Activated T-helper 17 cell treated with anti-CD3 and anti-CD28 coated beads, Interleukin-2, amount 50 U/mL, for 72 hours (primary cell): ENCODE measurements at places on chromosomes 11 and 22. TPM values are rescaled to one million over a fixed set of nuclear protein-coding genes. Genes with fewer than 3 reads are reported as not detected.

DNA sequence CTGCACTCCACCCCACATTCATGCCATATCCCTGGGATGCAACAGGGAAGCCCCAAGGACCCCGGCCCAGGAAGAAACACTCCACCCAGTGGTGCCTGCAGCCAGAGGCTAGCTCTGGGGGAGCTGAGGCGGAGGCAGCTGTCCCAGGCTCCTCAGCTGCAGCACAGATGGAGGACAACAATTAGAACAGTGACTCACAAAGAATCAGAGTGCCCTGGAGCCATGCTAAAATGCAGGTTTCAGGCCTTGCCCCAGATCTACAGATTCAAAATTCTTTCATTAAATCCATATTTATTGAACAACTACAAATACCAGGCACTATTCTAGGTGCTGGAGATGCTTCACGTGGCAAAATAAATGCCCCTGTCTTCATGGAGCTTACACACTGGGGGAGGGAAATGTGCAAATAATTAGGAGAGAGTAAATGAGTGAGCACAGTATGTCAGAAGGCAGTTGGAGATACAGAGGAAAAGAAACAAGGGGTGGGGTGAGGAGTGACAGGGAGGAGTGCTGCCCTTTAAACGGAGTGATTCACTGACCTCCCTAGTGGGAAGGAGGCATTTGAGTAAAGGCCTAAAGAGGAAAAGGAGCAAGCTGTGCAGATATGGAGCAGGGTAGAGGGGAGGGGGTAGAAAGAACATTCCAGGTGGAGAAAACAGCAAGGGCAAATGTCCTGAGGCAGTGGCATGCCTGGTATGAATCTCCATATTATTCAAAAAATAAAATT lies 73.3 kb upstream of the CSNK2A3 start:
- no peak overlapping the region for H3K4me3 ChIP-seq
- no peak overlapping the region for H3K27ac ChIP-seq
- H3K36me3 ChIP-seq: no peaks in the 10 kb centered on the region
- H3K4me1 ChIP-seq: no peaks in the 10 kb centered on the region

CEND1 gene
- total RNA-seq: 3.9 TPM

DNA sequence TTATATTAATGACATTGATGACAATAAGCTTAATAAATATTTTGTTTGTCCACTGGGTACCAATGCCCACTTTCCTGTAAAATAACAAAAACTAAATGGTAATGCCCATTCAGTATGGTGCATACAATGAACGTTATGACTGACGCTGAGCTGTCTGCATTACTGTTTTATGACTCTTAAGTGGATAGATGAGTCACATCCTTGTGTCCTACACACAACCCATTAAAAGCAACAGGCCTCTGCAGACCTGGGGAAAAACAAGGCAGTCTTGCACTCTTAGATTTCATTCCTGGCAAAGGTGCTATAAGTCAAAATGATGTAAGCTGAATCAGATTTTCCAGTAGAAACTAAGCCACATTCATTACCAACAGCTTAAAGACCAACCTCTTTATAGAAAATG lies 176.3 kb upstream of the TMEM45B start:
- H3K36me3 ChIP-seq: peaks cover 13% of the 10 kb centered on the region
- peaks cover 3% of the 10 kb centered on the region for H3K27me3 ChIP-seq
- peaks cover 33% of the 10 kb centered on the region for H3K4me1 ChIP-seq
- H3K27ac ChIP-seq: peak overlapping the region; percentile 96

PHETA2 gene
- 2.5 TPM for total RNA-seq

UPK2 gene
- 7.1 TPM for total RNA-seq

TNNT3 gene
- total RNA-seq: 26.2 TPM

DNA sequence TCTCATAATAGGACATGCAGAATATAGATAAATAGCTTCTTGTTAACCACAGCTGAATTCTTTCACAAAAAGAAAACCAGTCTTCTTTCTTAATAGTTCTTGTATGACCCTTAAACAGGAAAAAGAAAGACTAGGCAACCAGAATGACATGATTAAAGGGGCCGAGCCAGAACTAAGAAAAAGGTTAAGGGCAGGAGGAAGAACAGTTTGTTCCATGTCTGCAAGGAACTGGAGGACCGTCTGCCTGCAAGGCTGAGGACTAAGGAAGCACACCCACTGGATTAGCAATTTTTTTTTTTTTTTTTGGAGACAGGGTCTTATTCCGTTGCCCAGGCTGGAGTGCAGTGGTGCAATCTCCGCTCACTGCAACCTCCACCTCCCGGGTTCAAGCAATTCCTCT lies 26.0 kb upstream of the TMPRSS5 start:
- no peak overlapping the region for H3K27ac ChIP-seq
- no peak overlapping the region for H3K4me3 ChIP-seq
- no peaks in the 10 kb centered on the region for H3K27me3 ChIP-seq
- H3K36me3 ChIP-seq: peaks cover 54% of the 10 kb centered on the region
- ATAC-seq: no peak

DNA sequence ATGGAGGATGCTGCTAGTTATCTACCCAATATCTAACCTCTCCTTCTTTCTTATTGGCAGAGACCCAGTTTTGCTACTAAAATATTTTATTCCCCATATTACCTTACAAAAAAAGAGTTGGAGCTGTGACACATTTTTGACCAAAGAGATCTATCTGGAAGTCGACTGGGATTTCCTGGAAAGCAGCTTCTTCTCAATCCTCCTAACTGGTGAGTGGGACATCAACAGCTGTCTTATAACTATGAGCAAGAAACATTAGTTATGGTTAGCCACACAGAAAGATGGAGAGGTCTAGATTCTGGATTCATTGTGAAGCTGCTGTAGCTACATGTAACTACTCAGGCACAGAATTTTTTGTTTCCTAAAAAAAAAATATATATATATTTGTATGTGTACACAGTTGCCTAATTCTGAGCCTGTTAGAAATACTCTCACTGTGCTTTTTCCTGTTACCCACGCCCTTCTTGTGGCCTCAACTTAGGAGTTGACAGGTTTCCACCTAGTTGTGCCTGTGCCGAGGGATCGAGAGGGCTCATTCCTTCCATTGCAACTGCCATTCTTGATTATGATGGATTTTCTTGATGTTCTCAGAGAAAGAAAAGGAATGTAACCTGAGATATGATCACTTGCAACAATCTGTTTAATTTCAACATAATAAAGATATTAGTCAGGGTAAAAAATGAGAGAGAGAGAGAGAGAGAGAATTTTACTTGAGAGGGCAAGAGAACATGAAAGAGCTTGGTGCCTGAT lies 142.0 kb downstream of the SLC17A6 start:
- H3K4me3 ChIP-seq: no peak overlapping the region
- ATAC-seq: no peak
- no peaks in the 10 kb centered on the region for H3K36me3 ChIP-seq
- no peaks in the 10 kb centered on the region for H3K4me1 ChIP-seq
- no peak overlapping the region for H3K27ac ChIP-seq

- no peaks in the 10 kb centered on the region for H3K36me3 ChIP-seq
- ATAC-seq: no peak
- H3K27ac ChIP-seq: no peak overlapping the region
Measured at GRCh38 chr11:37630866-37631265, 1032.8 kb upstream of the RAG2 start.

DNA sequence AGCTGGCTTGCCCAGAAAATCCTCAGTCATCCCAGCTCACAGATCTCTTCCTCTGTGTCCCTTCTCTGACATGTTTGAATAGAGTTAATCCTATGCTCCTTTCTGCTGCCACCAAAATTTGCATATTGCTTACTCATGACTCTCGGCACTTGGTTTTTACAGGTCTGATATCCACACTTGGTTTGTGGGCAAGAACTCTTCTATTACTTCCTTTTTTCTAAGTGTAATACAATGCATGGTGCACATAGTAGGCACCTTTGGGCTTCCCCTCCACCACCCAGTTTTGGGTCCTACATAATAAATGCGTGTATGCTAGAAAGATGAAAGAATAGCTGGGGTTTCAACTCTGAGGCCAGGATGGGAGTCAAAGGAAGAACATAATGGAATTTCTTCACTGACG lies 69.7 kb upstream of the GRK3 start:
- peaks cover 46% of the 10 kb centered on the region for H3K27me3 ChIP-seq
- H3K36me3 ChIP-seq: no peaks in the 10 kb centered on the region
- ATAC-seq: peak; percentile 70
- H3K27ac ChIP-seq: no peak overlapping the region
- H3K4me3 ChIP-seq: no peak overlapping the region

BCL2L13 gene
- total RNA-seq: 25.1 TPM

DNA sequence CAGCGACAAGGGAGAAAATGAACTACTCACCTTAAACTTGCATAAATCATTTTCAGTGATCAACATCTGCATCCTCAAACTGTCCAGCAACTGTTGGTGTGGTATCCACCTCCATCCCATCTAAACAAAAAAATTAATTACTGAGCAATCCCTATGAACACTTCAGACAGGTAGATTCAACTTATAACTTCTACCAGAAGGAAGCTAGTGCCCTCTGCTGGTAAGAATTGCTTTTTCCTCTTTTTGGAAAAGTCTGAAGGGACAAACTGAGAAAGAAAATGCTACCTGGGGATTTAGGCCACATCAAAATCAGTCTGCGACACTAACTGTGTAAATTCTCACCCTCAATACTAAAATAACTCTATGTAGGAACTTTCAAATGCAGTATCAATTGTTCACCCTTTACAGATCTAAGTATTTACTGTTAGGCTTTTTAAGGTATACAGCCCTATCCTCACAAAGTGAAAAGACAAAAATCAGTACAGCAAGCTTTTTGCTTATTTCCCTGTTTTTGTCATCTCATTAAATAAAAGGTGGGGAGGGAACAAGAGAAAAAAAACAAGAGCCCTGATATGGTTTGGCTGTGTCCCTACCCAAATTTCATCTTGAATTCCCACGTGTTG lies 17.9 kb downstream of the CLNS1A start:
- H3K27me3 ChIP-seq: no peaks in the 10 kb centered on the region
- no peaks in the 10 kb centered on the region for H3K4me1 ChIP-seq
- H3K4me3 ChIP-seq: no peak overlapping the region
- no peak for ATAC-seq
- peaks cover 100% of the 10 kb centered on the region for H3K36me3 ChIP-seq

GRCh38 chr11:87144252-87144651 lies 106.5 kb downstream of the TMEM135 start:
- H3K36me3 ChIP-seq: no peaks in the 10 kb centered on the region
- no peak overlapping the region for H3K4me3 ChIP-seq
- ATAC-seq: no peak
- H3K27ac ChIP-seq: no peak overlapping the region

TRIOBP gene
- total RNA-seq: 28.2 TPM

GRCh38 chr11:72309074-72309598 lies 65.2 kb upstream of the PHOX2A start:
- no peak overlapping the region for H3K4me3 ChIP-seq
- peaks cover 45% of the 10 kb centered on the region for H3K36me3 ChIP-seq
- H3K27ac ChIP-seq: no peak overlapping the region
- no peaks in the 10 kb centered on the region for H3K27me3 ChIP-seq
- no peaks in the 10 kb centered on the region for H3K4me1 ChIP-seq

PCSK7 gene
- total RNA-seq: 101 TPM

LRRC55 gene
- total RNA-seq: not detected

DNA sequence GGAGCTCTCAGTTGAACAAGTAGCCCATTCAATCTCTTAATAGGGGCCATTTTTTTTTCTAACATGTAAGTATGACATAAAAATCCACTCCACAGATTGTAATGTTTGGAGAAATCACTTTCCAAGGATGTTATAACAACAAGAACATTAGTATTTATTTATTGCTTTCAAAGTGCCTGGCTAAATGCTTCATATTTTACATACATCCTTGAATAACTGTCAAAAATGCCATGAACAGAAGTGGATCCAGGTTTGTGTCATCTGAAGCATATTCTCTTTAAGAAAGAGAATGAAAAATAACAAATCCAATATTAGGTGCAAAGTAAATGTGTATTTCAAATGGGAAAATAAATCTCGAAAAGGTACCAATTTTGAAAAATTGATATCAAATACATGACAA lies 344.0 kb upstream of the FAT3 start:
- no peak overlapping the region for H3K27ac ChIP-seq
- H3K27me3 ChIP-seq: no peaks in the 10 kb centered on the region
- no peaks in the 10 kb centered on the region for H3K4me1 ChIP-seq
- ATAC-seq: no peak
- no peaks in the 10 kb centered on the region for H3K36me3 ChIP-seq

IFITM1 gene
- 95.7 TPM for total RNA-seq

DNA sequence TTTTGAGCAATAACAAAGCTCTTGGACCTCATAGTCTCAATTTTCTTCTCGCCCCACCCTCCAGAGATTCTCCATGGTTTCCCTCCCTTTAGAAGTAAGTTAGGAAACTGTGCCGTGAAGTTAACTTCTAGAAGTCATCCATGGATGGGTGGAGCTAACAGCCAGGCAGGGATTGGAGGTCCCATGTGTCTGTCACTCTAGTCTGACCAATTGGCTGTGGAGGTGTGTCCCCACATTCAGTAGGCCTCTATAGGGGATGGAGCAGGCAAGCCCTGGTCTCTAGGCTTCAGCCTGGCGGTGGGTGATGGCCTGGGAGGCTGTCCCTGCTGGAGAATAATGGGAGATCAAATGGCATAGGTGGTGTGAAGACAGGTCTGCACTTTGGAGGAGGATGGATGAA lies 50.7 kb downstream of the TP53I11 start:
- H3K27ac ChIP-seq: no peak overlapping the region
- no peak overlapping the region for H3K4me3 ChIP-seq
- H3K36me3 ChIP-seq: peaks cover 8% of the 10 kb centered on the region
- no peaks in the 10 kb centered on the region for H3K27me3 ChIP-seq
- ATAC-seq: peak; percentile 96
- no peaks in the 10 kb centered on the region for H3K4me1 ChIP-seq

- ATAC-seq: no peak
- H3K4me3 ChIP-seq: no peak overlapping the region
- no peaks in the 10 kb centered on the region for H3K36me3 ChIP-seq
- no peak overlapping the region for H3K27ac ChIP-seq
Measured at GRCh38 chr11:20963596-20963995, 294.2 kb downstream of the NELL1 start.

DNA sequence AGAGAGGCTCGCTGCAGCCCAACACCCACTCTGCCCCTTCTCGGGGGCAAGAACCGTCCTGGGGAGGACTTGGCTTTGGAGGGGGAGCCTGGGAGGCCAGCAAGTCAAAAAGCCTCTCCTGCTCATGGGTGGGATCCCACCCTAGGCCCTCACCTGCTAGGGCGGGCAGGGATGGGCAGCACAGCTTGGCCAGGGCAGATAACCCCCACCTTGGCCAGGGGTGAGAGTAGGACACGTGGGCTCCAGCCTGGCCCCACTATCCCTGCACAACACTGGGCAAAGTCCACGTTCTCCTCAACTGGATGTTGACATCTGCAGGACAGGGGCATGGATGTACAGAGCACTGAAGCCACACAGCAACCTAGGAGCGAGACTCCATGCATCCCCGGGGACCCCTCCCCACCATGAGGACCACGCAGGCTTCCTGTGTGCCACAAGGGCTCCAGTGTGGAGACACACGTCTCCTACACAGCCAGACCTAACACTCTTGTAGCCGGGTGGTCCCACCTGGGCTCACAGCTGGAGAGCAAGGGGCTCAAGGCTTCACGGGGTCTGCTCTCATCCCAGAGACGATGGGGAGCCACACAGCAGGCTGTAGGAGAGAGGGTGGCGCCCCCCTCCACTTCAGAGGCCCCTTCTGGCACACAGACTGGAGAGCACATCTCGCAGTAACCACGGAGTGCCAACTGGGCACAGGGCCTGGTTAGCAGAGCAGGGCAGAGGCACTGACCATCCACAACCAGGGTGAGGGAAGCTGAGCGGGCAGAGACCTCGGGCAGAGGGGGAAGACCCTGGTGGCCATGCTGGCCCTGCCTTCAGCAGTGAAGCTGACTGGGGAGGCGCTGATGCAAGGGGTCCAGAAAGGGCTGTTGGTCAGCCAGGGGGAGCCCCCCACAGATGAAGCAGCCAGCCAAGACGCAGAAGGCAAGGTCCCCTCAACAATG lies 171.1 kb downstream of the CRYBB2 start:
- H3K36me3 ChIP-seq: no peaks in the 10 kb centered on the region
- H3K27ac ChIP-seq: no peak overlapping the region
- H3K27me3 ChIP-seq: no peaks in the 10 kb centered on the region
- H3K4me1 ChIP-seq: peaks cover 33% of the 10 kb centered on the region
- no peak for ATAC-seq
